ENCODE measurements at places on chromosomes 2 and 18.

GRCh38 chr18:73355121-73355520 lies 487.3 kb upstream of the NETO1 start:
- DNase-seq: no peak

DNA sequence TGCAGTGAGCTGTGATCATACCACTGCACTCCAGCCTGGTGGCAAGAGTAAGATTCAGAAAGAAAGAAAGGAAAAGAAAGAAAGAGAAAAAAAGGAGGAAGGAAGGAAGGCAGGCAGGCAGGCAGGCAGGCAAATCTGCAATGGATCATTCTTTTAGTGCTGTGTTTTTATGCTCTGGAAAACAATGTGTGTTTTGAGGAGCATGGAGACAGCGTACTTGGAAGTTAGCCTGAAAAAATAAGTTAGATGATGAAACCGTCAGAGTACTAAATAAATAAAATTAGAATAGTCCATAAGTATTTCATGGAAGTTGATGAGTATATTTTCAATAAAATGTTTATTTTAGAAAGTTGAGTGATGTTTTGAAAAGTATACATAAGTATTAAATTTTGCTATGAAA lies 366.4 kb upstream of the CDH20 start:
- DNase-seq: no peak

DNA sequence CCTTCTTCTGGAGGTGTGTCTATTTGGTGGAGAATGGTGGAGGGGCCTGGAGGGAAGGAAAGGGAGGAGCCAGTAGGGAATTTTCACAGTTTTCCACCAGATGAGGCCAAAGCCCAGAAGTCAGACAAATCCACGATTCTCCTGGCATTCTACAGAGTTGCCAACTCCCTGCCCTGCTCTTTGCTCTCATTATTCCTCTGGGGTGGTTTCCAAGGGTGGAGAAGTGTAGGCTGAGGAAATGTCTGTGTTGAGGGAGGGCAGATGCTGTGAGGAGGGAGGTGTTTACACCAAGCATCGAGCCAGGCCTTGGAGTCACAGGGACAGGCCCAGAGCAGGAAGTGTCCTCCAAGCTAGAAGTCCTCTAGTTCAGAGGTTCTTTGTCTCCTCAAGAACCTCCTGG lies 124.1 kb upstream of the LGALSL start:
- DNase-seq: no peak

DNA sequence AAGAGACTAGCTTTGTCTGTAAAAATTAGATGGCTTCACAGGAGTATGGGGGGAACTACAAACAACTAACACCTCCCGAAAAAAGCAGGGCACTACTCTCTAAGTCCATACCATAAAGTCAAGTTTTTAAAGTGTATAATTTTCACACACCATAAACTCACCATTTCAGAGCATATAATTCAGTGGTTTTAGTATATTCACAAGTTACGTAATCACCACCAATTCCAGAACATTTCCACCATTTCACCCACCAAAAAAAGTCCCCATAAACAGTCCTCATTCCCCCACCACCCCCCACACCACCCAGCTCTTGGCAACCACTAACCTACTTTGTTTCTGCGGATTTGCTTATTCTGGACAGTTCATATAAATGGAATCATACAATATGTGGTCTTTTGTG lies 33.8 kb downstream of the CFAP36 start:
- no peak for DNase-seq

DNA sequence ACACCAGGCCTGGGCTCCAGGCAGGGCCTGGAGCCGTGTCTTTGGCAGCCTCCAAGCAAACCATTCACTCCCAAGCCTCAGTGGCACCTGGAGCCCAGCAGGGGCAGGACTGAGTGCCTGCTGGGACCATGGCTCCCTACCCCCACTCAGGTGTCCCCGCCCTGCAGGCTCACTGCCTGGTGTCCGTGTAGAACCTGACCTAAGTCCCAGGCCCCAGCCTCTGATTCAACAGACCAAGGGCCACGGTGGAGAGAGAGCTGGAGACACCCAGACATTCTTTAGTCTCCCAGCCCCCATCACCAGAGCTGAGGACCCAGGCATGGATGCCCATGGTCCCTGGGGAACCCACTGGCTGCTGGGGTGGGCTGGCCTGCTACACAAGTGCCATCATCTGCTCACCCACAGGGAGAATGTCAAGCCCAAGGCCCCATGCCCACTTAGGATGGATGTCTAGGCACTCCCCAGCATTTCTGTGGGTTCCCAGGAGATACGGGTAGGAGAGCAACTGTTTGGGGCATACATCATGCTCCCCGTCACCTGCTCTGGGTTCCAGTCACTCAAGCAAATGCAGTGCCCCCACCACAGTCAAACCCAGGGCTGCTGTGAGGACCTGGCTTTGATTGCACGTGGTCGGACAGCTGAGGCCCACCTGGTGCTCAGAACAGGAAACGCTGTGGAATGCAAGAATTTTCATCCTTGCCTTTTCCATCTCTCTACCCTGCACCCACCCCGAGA lies 42.9 kb upstream of the ATG16L1 start:
- no peak for DNase-seq

DNA sequence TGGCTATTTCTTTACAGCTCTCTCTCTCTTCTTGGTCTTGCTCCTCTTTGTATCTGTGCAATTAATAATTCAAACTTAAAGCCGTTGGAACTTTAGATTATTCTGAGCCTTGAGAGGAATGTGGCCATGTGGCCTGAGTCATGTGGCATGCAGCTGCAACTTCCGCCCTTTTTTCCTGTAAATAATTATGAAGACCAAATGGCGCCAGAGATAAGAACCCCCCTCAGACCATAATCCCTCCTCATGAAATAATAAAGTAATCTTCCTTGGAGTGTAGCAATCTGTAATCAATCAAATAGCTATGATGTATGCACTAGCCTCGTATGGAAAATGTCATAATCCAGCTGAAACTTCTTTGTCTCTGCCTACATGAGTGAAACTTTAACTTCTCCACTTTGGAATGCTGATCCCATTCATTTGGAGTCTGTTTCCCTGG lies 13.5 kb upstream of the TWSG1 start:
- no peak for DNase-seq

GRCh38 chr2:42164046-42164445 lies 5.1 kb upstream of the EML4 start:
- DNase-seq: no peak

GRCh38 chr2:31660812-31661335 lies 80.1 kb upstream of the SRD5A2 start:
- no peak for DNase-seq

DNA sequence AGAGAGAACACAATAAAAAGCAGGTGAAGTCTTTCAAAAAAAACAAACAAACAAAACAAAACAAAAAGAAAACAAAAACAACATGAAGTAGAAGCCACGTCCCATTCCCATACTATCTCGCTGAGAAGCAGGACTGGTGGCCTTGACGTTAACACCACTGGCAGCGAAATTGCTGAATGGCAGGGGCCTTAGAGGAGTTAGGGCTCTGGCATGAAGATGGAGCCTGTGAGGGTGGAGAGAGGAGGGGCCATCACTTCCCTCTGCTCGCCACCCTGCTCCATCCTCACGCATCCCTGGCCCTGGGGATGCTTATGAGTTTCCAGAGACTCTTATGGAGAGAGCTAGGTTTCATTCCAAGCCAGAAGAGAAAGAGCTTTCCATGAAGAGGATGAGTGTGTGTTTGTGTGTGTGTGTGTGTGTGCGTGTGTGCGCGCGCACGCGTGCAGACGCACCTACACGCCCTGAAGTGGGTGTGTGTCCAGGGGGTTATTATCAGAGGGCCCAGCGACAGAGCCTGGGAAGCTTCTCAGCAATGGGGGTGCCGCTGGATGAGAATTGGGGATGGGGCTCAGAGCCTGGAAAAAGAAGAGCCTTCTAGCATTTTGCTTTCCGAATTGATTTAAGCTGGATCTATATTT lies 20.4 kb upstream of the IMPA2 start:
- no peak for DNase-seq

- DNase-seq: no peak
Measured at GRCh38 chr2:234422981-234423431, 73.9 kb downstream of the ARL4C start.

GRCh38 chr2:160697817-160698216 lies 204.2 kb upstream of the RBMS1 start:
- no peak for DNase-seq

DNA sequence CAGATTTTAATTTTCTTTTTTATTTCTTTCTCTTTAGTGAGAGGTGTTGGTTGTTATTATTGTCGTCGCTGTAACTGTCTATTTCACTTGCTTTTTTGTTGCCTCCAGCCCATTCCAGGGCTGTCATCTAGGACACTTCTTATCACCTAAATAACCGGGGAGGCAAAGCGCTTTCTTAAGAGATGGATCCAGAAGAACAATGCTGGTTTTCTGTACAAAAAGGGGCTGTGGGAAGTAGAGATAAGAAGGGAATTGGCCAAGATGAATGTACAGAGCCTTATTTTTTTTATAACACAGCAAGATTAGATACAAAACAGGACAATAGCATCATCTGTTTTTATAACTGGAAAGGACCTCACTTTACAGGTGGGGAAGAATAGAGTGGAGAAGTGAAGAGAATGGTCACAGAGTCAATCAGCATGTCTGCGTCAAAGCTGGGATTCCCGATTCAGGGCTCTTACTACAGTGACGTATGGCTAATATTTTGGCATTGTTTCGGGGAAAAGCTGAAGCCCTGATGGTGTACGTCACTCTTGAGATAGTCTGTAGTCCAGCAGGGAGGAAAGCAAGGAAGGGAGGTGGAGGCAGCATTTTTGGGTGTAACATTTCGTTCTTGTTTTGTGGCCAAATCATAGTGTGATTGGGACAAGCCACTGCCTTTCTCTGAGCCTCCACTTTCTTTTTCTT lies 23.2 kb downstream of the IL1B start:
- DNase-seq: no peak

DNA sequence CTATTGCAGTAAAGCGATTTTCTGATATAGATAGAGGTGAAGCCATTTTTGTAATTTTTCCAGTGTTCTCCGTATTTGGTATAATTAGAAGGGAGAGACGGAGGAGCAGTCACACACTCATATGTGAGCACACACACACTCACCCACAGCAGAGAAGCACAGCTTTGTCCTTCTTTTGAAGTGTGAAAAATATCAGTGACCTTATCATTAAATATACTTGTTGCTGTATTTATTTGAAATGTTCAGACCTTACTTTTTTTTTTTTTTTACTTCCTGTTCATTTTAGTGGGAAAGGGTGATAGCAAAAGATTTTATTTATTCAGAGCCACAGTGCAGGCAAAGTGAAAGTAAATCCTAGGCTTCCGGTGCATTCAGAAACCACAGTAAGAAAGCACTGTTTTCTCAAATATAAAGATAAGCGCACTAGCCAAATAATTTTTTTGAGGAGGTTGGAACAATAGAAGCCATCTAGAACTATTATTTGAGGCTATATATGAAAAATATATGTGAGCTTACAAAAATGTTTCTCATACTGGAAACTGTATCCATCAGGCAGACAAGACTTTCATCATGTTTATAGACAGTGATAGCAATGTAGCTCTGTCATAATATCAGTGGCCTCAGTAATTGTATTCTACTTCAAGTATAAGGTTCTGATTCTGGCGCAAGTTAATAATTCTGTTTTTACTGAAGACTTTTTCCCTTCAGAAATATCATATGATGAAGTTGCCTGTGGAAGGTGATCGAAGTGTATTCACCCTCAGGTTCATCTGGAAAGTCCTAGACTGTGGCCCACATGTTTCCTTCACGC lies 37.2 kb downstream of the TSHZ1 start:
- DNase-seq: no peak

GRCh38 chr2:70723286-70723885 lies 44.6 kb downstream of the ADD2 start:
- DNase-seq: no peak

DNA sequence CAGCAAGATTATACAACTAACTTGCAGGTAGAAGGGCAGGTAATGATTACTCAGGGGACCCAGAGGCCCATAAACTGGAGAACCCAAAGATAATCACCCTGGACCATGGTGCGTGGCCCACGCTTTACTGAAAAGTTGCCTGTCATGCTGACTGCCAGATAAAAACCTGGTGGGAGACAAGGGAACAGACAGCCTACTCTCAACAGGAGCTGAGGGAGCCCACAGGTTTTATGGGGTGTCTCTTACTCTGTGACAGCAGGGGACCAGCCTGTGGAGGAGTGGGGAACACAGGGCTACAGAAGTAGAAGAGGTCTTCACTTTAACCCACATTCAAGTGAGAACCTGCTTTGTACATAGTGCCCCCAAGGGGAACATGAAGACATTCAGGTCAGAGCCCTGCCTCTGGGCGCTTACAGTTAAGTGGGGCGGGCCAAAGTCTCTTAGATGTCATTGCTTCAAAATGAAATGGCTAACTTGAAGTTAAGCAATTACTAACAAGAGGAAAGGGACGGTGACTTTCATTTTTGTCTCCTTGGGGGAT lies 60.4 kb downstream of the DHRS9 start:
- DNase-seq: no peak

GRCh38 chr2:197927994-197928393 lies 123.6 kb downstream of the PLCL1 start:
- no peak for DNase-seq

DNA sequence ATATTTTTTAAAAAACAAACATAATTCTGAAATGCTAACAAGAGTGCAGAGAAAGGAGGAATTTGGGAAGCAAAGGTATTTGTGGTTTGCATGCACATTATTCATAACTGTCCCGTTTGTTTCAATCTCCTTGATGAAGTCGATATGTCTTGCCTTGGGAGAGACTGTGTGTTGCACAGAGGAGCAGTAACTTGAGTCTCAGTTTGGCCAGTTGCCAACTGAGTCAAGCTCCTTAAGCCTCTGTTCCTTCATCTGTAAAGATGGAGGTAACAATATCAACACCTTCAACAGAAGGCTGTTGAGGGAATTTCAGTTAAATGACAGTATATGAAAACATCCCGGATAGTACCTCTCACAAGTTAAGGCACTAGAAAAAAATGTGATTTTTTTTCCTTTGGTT lies 226.2 kb downstream of the ASXL3 start:
- no peak for DNase-seq

GRCh38 chr2:150872756-150873395 lies 385.4 kb upstream of the RND3 start:
- DNase-seq: no peak

DNA sequence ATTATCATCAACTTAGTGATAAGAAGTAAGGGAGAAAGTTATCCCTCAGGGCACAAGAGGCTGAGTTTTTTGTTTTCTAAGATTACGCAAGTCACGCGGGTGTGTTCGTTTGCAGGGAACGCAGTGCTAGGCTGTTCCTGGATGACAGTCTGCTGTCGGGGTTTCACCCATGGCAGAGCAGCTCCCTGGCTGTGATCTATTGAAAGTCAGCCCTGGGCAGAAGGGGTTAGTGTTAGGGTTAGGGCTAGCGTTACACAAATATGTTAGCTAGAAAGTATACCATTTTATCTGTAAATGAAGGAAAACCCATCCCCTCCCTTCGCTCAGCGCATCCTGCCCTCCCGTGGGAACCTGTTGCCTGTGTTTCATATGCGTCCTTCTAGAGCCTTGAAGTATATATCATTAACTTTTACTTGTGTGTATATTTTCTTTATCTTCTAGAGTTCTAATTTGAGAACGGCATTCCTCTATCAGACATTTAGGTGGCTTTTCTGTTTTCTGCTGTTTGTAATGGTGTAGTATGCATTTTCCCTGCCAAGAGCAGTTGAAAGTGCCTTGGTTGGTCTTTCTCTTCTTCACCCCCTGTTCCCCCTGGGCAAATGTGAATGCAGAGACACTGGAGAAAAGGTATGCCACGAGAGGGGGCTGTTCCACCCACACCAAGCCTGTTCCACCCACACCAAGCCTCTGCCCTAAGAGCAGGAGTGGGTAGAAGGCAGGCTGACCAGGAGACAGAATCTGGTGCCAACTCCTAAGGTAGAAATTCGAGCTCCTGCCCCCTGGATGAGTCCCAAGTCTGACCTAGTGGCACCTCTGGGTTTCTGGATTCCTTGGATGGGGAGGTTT lies 47.0 kb downstream of the ARMC9 start:
- DNase-seq: no peak

GRCh38 chr18:8463791-8464190 lies 145.4 kb upstream of the RAB12 start:
- DNase-seq: no peak

Data from left lobe of liver (tissue), 2 donors.